ENCODE measurements at places on chromosomes 11 and 22.

- DNase-seq, result no peak
Measured at GRCh38 chr22:28058036-28058435, 139.0 kb upstream of the PITPNB start.

GRCh38 chr11:85088286-85088685, 538.9 kb downstream of the DLG2 start:
- peak; percentile 17 for DNase-seq

DNA sequence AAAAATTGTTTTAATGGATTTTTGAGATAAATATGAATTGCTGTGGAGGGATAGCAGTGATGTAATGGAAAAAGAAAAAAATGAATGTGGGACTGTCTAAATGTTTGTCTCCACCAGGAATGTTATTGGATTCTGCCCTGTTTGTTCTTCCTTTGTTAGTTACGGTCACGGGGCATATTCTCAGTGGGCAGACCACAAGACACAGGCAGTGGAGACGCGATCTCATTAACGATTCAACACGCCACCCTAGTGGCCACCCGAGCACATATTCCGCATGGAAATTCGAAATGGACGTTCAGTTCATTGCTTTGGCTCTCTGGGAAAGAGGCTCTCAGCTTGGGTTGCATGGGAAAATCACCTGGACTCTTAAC, 151.8 kb upstream of the TTC12 start:
- no peak for DNase-seq

DNA sequence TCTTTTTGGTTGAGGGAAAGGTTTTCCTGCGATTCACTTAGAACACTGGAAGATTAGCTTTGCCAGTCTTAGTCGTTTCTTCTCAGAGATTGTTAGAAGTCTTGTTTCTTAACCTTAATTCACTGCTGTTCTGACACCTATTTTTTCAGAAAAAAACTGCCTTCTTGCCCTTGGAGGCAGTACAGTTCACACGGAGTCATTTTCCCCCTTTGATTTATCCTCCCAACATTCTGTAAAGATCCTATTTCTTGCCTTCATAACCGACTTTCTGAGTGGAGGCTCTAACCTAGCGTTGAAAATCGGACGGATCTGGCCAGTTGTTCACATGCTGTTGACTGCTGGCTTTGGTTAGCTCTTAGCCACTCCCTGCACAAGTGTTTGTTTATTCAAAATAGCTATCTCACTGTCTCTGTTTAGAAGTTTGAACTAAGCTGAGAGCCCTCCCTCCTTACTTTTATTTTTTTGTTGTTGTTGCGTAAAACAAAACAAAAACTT, 737 bp downstream of the BCL2L13 start:
- DNase-seq, result peak; percentile 79

DNA sequence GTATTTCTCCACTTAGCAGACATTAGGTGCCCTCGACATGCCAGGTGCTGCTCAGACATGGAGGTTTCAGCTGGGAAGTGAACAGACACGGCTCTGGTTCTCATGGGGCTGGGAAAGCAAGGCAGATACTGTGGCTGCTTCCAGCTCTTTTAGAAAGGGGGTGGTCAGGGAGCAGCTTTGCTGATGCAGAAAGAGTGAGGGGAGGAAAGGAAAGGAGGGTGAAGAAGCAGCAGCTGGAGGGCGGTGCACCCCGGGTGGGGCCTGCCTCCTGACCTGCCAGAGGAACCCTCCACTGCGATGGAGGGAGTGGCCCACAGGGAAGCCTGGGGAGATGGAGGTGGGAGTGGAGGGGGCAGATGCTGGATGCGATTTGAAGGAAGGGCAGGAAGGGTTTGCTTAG, 76.8 kb downstream of the MORC2 start:
- no peak for DNase-seq

GRCh38 chr11:79110321-79110720, 330.5 kb downstream of the TENM4 start:
- DNase-seq, result no peak

GRCh38 chr22:48459859-48460823, 1367.5 kb downstream of the BRD1 start:
- no peak for DNase-seq

DNA sequence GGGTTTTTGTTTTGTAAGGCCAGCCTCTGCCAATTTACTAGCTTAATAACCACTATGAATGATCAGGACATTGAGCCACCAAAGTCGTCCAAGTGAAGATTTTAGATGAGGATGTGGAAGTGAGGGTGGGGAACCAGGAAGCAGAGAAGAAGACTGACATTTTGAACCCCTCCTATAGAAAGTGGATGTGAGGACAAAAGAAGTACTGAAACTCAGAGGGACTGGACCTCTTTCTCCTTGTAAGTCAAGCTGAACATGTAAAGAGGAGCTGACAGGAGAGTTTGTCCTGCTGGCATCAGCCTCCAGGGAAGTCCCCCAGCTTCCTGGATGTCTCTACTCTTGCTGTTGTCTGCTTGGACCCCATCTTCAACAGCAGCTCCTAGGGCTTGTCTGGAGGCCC, 338.2 kb upstream of the NCAM1 start:
- no peak for DNase-seq

DNA sequence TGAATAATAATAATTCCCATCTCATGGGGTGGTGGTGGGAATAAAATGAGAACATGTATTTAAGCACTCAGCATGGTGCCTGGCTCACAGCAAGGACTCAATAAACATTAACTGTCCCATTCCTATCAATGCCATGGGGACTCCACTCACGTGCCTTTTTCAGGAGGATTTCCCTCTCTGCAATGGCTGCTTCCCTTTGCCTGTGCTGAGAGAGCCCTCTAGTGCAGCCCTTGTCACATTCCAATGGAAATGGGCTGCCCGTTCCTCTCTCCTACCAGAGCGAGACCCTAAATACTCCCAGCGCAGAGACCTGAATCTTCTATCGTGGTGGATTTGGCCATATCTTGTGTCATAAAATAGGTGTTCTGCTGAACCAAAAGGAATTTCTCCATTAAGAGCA, 621.5 kb upstream of the B3GAT1 start:
- peak; percentile 10 for DNase-seq

- no peak for DNase-seq
Measured at GRCh38 chr11:5847711-5848110, 6.0 kb upstream of the OR52E6 start.

DNA sequence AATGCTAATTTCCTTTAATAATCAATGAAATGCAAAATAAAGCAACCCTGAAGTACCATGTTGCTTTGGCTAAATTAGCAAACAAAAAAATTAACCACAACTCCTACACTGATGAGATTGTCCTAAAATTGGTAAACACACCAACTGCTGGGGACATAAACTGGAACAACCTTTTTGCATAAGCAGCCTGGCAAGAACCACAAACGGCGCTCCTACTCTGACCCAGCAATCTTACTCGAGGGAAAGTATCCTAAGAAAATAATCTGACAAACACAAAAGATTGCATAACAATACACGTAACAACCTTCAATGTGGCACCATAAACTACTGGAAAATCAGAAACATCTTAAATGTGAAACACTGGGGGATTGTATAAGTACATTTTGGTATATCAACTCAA, 189.8 kb upstream of the PITPNB start:
- DNase-seq, result no peak

DNA sequence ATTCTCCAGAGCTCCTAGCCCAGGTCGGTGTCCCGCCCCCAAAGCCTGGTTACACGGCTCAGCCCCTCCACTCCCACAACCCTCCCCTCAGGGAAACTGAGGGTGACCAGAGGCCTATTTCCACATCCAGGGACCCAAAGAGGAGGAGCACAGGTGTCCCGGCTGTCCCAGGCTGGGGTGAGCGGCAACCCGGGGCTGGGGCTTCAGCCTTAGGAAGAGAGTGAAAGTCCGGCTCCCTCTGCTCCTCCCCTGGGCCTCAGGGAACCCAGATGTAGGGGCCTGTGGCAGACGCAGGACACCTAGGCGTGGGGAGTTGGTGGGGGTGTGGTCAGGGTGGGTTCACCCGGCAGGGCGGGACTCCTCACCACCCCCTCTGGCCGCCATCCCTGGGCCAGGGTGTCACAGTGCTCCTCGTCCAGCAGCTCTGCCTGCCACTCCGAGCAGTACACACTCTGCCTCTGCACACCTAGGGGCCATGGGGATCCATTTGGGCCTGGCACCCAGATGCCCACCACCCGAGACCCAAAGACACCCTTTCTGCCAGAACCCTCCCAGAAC, 63.1 kb downstream of the ARFGAP3 start:
- DNase-seq, result no peak

DNA sequence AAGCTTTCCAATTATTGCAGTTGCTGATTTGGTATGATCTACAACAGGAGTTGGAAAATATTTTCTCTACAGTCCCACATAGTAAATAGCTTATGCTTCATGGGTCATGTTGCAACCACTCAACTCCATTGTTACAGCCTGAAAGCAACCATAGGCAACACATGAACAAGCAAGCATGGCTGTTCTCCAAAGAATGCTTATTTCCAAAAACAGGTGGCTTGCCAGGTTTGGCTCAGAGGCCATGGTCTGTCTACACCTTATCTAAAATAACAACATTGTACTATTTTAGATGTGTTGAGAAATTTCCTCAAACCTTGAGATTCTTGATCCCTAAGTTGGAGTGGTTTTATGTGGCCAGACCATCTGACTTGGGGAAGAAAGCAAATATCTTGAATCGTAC, 153.9 kb upstream of the MPPED2 start:
- DNase-seq, result no peak
